CD4-positive, alpha-beta memory T cell (primary cell): ENCODE measurements at places on chromosomes 1 and 21. TPM values are rescaled to one million over a fixed set of nuclear protein-coding genes. Genes with fewer than 3 reads are reported as not detected.

GRCh38 chr21:34688145-34688544 lies 19.4 kb downstream of the CLIC6 start:
- no peak for DNase-seq

DNA sequence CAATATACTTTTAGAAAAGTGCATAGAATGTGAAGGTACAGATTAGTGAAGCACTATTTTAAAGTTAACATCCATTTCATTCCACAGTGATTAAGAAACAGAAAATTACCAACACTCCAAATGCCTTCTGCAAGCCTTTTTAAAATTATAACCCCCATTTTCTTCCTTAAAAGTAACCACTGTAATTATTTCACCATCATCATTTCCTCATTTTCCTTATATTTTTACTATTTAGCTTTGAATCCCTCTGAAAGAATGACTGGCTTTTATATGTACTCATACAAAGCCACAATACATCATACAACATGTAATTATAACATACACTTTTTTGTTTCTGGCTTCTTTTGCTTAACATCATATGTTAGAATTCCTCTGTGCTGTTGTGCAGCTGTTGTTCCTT lies 6.5 kb upstream of the NEGR1 start:
- DNase-seq = no peak

- no peak for DNase-seq
Observed at GRCh38 chr1:92259350-92259749, 39.4 kb downstream of the GLMN start.

- peak; percentile 78 for DNase-seq
Observed at GRCh38 chr1:24416666-24417391, 1.2 kb downstream of the NIPAL3 start.

The SAMD13 gene
- 0.22 TPM for polyA plus RNA-seq

The UBE2U gene
- not detected for polyA plus RNA-seq

The SLC2A5 gene
- not detected for polyA plus RNA-seq
